ENCODE measurements at places on chromosomes 5 and 9.

DNA sequence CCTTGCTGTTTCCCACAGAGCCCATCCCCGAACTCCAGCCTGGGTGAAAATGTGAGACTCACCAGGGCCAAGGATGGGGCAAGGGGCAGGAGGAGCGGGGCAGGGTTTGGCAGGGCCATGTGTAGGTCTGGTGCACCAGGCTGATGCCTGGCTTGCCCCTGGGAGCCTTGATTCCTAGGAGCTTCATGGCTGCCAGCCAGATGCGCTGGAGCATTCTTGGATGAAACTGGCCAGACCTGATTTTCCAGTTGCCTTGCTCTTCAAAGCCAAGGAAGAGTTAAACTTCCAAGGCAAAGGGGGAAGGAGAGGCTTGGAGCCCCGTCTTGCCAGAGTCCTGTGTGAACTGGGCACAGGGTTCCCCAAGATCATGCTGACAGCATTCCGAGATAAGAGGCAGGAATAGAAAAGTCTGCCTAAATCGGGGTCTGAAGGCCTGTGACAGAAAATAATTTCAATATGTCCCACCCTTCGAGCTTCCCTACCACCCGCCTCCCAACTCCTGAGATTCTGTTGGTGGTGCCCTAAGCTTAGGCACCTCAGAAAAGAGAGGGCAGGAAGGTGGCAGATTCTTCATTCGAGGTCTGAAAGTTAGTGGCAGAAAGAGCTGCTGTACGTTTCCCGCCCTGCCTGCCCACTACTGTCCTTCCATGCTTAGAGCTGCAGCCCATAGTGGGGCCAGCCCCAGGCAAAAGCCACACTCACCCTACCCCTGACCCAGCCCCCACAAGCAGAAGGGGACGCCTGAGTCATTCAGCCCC lies 20.4 kb downstream of the FAT2 start:
- no peak for DNase-seq

DNA sequence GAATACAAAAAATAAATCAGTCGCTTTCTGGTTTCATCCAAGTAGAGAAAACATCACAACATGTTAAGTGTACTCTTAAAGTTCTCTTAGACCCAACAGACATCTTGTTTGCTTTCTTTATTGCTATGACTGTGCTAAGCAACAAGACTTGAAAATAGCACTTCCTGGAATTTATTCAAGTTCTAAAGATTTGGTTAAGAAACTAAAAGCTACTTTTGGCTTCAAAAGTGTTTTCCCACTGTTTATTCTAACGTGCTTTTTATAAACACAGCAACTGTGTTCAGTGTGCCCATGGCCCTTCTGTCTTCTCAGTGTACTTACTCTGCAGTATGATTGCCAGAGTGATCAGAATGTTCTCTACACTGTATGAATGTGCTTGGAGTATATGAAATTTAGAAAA lies 109.8 kb downstream of the GIN1 start:
- no peak for DNase-seq

- no peak for DNase-seq
Observed at GRCh38 chr5:66991746-66992145, 204.9 kb downstream of the CD180 start.

GRCh38 chr9:107218829-107219485 lies 64.1 kb upstream of the RAD23B start:
- DNase-seq = no peak

GRCh38 chr5:40972434-40972833 lies 63.1 kb downstream of the C7 start:
- DNase-seq = no peak

- no peak for DNase-seq
Observed at GRCh38 chr5:82624062-82624461, 345.9 kb upstream of the RPS23 start.

DNA sequence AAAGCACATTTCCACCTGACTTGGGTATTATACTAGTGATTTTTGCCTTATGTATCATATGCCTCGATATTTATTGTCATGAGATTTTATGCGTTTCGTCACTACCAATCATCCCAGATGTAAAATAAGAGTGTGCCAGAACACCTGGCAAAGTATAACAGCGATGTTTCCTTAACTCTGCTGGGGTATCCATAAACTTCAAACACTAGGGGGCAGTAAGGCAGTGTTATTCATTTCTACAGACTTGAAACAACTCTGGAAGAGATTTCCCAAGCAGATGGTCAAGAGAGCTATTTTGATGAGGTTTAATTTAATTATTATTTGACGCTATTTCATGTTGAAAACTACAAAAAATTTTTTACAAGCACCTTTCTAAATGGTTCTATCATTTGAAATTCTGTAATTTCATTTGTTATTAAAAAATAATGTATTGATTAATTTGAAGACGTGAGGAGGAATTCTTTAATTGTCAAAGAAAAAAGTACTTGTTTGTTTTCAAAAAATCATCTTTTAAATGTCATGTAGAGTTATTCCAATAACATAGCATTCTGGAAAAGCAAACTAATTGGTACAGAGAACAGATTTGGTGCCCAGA lies 388.5 kb upstream of the CTNND2 start:
- no peak for DNase-seq

GRCh38 chr5:11791792-11792191 lies 112.5 kb downstream of the CTNND2 start:
- no peak for DNase-seq

DNA sequence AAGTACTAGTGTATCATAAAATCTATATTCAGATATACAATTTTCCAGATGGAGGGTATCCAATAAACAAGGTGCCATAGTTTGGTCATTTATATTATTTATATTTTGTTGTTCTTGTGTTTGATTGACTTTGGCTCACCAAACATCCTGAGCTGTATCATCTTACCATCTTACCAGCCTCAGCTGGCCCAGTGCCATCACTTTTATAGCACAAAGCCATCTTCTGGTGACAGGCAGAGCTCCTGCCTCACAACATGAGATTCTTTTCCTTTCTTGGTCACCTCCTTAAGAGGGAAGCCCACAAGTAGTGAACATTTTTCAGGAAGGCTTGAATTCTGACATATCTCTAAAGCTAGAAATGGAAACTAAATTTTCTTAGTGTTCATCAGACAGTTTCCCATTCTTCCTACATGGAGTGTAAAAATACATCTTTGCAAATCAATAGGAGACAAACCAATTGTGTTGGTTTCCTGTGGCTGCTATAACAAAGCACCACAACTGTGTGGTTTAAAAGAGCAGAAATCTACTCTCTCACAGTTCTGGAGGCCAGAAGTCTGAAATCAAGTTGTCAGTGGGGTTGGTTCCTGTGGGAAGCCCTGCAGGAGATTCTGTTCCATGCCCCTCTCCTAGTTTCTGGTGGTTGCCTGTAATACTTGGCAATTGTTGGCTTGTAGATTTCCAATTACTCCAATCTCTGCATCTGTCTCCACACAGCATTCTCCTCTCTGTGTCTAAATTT lies 341.8 kb downstream of the MAN2A1 start:
- DNase-seq = no peak

DNA sequence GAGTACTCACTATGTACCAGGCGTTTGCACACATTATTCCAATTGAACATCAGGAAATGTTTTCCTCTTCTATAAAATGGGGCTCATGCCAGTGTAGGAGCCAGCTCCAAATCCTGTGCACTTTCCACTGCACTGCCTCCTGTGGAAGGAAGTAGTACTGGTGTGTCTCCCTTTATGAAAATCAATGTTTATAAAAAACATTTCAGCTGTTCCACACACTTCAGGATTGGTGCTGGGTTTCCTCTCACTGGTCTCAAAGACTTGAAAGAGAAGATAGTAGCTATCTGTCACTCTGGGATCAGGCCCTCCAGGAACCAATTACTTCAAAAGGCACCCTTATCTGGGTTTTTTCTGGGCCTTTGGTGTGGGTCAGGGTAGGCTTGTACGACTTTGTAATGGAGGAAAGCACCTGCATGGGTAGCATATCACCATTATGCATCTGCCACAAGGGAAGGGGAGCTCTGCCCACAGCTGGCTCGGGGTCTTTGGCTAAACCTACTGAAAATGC lies 32.5 kb downstream of the RAB14 start:
- DNase-seq = no peak

GRCh38 chr9:22005702-22006606 lies 3.2 kb downstream of the CDKN2B start:
- no peak for DNase-seq

GRCh38 chr9:96008502-96009222 lies 133.2 kb downstream of the ERCC6L2 start:
- peak; percentile 15 for DNase-seq

- DNase-seq = no peak
Observed at GRCh38 chr9:35179347-35180280, 17.8 kb downstream of the UNC13B start.

All from activated CD4-positive, alpha-beta T cell treated with anti-CD3 and anti-CD28 coated beads, Interleukin-2, amount 50 U/mL, for 48 hours (primary cell).